ENCODE measurements at places on chromosomes 1 and 21.

- no peak for DNase-seq
Observed at GRCh38 chr1:36883315-36883949, 150.9 kb downstream of the GRIK3 start.

DNA sequence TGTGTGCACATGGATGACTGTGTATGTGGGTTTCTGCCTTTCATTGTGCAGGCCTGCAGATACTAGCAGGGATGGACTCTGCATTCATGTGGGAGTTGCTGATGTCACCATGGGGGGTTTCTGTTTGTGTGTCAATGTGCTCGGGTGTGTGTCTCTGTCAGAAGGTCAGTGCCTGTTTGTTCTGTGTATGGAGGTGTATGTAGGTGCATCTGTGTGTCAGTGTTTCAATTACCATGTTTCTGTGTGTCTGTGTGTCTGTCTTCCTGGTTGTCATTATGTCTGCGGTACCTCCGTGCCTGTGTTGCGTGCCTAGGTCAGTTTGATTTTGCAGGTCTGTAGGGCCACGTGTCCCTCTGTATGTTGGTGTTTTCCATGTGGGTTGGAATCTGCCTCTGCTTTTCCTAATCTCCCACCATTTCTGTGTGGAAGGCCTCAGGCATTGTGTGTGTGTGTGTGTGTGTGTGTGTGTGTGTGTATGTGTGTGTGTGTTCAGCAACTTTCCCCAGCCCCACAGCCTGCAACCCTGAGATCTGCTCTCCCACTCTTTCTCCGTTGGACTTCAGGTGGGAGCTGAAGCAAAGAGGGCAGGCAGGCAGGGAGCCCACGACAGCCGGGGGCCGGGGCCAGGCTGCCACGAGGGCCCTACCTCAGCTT, 36.7 kb upstream of the WASF2 start:
- DNase-seq: peak; percentile 37

DNA sequence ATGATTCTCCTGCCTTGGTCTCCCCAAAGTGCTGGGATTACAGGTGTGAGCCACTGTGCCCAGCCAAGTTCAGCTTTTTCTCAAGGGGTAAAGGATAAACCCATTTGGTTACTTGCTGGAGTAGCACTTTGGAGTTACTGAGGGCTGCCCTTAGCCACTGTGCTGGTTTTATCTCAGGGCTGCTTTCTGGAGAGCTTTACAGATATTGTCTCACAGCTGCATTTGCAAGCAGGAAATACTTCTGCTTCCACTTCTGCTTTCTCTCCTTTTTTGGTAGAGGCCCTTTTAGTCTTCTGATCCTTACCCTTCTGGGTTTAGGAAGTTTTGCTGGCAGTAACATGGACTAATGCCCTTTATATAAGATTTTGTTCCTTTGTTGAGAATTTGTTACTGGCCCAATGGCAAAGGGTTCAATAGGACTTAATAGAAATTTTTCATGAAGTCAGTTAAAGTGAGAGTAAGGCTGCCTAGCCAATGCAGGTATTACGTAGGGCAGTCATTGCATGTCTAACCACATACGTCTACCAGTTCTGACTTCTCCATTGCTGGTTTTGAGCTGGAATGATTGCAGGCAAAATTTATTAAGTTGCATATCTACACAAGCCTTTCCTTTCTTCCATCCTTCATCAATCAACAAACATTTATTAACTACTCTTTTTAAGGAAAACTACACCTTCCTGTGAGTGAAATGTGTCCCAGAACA, 24.4 kb downstream of the CAP1 start:
- no peak for DNase-seq

DNA sequence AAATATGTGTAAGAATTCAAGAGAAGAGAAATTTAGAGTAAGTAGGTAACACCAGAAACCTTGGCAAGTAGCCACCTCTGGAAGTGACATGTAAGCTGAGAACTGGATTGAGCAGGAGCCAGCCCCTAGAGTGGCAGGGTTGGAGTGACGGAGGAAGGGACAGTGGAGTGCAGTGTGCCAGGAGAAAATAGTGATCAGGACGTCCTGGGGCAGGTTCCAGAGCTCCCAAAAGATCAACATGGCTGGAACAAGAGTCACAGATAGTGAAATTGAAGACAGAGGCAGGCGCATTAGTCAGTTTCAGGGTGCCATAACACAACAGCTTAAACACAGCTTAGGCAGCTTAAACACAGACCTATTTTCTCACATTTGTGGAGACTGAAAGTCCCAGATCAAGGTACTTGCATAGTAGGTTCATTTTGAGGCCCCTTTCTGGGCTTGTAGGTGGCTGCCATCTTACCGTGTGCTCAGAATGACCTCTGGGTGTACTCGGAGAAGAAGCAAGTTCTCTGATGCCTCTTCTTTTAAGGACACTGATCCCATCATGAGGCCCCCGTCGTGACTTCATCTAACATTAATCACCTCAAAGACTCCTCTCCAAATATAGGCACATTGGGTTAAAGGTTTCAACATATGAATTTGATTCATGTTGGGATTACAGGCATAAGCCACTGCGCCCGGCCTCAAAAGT, 37.2 kb downstream of the GNPAT start:
- DNase-seq: no peak

DNA sequence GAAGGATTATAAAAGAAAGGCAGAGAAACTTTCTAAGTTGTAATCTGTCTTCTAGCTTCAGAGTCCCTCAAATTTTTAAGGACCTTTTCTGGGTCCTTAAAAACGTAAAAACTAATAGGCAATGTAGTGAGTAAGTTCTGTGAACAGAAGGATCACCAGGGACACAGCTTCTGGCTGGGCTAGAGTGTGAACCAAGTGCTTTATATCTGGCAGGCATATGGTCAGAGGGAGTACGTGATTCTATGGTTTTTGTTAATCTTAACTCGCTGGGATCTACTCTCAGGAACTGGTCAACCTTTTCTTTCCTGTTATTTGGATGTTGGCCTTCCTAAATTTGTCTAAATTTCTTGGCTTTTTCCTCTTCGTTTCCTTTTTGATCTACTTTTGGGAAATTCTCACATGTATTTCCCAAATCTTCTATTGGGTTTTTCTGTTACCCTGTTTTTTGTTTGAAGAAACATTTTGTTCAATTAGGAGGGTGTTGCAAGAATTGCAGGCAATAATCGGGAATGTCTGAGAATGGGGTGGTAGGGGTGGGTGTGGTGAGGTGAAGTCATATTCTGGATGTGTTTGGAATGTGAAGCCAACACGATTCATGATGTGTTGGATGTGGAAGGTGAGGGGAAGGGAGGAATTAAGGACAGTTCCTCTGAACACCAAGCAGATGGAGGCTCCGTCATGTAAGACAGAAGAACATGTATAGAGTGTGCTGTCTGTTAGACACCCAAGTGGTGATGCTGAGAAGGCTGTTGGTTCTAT, 193.2 kb downstream of the FMN2 start:
- no peak for DNase-seq

DNA sequence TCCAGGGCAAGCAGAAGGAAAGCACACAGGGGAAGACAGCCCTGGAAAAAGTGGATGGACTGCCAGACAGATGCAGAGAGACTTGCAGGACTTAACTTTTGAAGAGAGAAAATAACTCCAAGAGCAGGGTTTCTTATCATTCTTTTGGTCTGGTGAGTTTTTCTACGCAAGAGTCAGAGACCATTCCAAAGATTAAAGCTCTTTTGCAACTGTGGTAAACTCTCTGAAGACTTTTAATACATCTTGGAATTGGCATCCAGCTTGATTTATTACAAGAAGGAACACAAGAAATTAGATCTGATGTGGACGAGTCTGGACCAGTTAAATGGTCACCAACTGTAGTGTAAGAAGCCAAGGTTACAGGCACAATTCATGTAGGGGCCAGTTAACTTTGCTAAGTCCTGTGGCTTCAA, 153.4 kb downstream of the SIPA1L2 start:
- DNase-seq: no peak

DNA sequence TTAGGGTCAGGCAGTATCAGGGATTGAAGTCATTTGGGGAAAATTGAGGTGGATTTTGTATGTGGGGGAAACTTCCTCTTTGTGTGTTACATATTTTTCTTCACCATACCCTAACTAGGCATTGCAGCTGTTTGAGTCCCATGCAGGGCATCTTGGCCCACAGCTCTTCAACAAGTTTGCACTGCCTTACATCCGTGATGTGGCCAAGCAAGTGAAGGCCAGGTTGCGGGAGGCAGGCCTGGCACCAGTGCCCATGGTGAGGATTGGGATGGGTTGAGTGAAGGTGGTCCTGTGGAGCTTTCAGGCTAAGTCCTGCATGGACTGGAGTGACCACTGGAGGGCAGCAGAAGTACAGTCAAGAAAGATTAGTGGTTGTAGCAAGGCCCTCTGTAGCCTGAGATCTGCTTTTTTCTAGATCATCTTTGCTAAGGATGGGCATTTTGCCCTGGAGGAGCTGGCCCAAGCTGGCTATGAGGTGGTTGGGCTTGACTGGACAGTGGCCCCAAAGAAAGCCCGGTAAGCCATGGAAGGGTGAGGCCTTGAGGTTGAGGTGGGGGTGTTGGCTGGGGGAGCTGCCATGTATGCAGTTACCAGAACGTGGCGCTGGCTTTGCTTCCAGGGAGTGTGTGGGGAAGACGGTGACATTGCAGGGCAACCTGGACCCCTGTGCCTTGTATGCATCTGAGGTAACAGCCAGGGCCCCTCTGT, 2.4 kb downstream of the UROD start:
- peak; percentile 66 for DNase-seq

GRCh38 chr1:184755226-184756065, 788 bp upstream of the EDEM3 start:
- peak; percentile 34 for DNase-seq

- DNase-seq: no peak
Observed at GRCh38 chr1:247189981-247190798, 18.4 kb upstream of the ZNF124 start.

GRCh38 chr1:224203243-224204016, 20.4 kb downstream of the DEGS1 start:
- DNase-seq: peak; percentile 3

GRCh38 chr1:204920967-204921366, 50.3 kb downstream of the NFASC start:
- DNase-seq: no peak

GRCh38 chr1:36922071-36922470, 112.2 kb downstream of the GRIK3 start:
- DNase-seq: no peak

GRCh38 chr1:199743227-199743626, 284.3 kb upstream of the NR5A2 start:
- no peak for DNase-seq

Data from NCI-H345 (cell line).